ENCODE measurements at places on chromosomes 5 and 9. TPM values are rescaled to one million over a fixed set of nuclear protein-coding genes. Genes with fewer than 3 reads are reported as not detected.

- no peak for DNase-seq
These were observed 124.9 kb downstream of the TMEM167A start for GRCh38 chr5:82952326-82952725.

DNA sequence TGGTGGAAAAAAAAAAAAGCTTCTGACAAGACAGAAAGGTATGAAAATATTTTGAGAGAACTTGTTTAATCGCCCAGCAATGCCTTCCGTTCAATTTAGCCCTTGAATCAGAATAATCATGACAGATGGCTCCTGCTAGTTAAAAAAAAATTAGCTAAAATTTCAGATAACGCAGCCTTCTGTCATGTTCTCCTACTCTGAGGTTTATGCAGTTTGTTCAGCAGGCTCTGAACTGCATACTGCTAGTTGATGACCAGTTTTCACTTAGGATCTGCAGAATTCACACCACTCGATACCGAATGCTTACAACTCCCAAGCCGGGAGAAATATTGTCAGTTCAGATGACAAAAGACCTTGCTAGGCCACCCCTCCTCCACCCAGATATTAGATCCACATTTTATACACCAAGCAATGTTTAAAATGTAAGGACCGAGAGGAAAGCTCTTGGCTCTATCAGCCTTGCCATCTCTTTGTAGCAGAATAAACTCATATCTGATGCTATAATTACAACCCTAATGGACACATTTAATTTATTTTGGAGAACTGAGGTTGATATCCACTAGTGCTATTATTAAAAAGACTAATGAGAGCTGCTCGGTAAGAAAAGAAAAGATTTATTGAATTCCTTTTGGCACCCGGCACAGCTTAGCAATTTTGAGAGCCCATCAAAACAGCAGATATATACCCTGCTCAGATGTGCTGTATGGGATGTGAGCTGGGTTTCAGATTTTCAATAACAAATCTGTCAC, 322.8 kb downstream of the GLIS3 start:
- no peak for DNase-seq

DNA sequence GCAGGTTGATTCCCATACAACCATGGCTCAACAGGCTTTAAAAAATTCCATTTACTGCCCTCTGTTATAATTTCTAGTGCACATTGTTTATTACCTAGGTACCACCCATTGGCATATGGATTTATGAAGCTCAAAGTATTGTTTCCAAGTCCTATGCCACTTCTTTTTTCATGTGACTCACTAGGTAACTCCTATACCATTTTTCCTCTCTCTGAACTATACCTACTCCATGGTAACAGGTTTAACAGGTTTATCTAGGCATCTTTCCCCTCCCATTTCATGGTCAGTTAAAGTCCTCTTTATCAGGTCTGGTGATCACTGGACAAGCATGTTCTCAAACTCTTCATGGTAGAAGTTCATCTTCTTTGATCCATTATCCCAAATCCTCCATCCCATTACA, 49.6 kb upstream of the ABCA1 start:
- DNase-seq = no peak

GRCh38 chr5:141692919-141693725, 11.1 kb upstream of the ARAP3 start:
- DNase-seq = no peak

The DRD1 gene
- total RNA-seq = not detected
